ENCODE measurements at places on chromosomes 5 and 9. TPM values are rescaled to one million over a fixed set of nuclear protein-coding genes. Genes with fewer than 3 reads are reported as not detected.

- no peak for DNase-seq
Observed at GRCh38 chr9:111661802-111662521, 557 bp downstream of the GNG10 start.

DNA sequence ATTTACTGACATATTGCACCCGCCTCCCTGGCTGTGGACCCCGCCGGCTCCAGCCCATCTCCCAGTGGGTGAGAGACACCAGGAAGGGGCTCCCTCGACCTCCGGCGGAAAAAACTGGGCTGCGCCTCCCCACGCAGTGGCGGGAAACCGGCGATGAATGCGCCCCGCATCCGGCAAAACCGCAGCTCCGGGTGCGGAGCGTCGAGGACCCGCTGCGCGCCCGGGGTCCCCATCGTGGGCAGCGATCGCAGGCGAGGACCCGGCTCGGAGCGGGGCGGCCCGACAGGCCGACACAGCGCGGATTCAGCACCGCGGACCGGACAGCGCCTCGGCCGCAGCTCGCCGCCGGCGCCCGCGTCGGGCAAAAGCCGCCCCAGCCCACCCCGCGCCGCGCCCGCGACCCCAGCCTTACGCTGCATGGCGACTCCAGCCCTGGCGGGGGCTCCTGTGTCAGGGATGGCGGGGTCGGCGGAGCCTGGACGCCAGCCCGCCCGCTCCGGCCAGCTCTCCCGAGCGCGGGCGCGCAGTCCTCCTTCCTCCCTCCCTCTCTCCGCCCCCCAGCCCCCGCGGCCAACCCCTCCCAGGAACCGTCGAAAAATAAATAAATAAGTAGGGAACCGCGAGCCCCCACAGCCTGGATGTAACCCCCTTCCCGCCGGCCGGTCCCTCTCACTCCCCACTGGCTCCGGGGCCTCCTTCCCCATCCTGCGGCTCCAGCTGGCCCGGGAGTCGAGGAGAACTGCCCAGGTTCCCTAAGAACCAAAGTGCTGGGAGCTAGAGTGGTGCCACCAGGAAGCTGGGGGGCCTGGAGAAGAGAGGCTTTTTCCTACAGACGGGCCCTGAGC, 3.1 kb downstream of the LHX3 start:
- DNase-seq, result no peak

DNA sequence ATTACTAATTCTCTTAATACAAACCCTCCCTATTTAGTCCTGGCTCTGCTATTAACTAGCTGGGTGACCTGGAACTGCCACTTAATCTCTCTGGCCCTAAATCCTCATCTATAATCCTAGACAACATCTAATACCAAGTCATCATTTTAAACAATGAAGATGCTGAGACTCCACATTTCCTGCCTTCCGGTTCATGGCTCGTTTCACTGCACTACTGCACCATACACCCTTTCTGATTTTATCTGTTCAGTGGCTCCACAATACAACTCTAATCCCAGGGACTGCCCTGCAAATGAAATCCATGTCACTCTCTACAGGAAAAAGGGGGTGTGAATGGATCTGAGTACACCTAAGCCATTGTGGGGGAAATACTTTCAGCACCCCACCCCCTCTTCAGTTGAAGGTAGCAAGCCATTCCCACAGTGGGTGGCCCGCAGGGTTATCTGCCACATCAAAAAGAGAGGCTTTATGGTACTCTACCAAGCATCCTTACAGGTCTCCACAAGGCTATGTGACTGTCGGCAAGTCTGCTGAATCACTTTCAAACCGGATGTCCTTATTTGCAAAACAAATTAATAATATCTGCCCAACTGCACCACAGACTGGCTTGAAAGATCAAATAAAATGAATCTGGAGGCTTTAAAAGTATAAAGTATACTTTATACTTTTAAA, 89.5 kb downstream of the EPB41L4A start:
- DNase-seq, result no peak

CCDC180 gene
- total RNA-seq, result 2.9 TPM

- no peak for DNase-seq
Observed at GRCh38 chr5:93623153-93623552, 40.1 kb downstream of the NR2F1 start.

- no peak for DNase-seq
Observed at GRCh38 chr9:99852617-99853016, 30.9 kb downstream of the NR4A3 start.

- DNase-seq, result no peak
Observed at GRCh38 chr5:143427122-143427735, 23.7 kb upstream of the NR3C1 start.

- DNase-seq, result no peak
Observed at GRCh38 chr5:36496471-36496870, 109.9 kb upstream of the SLC1A3 start.

GRCh38 chr5:169183576-169183975, 117.4 kb downstream of the SLIT3 start:
- DNase-seq, result no peak

ZBTB5 gene
- 30.6 TPM for total RNA-seq

GRCh38 chr9:85528142-85528541, 213.6 kb downstream of the AGTPBP1 start:
- DNase-seq, result no peak

PLPPR1 gene
- not detected for total RNA-seq
